Fibroblast of pulmonary artery (primary cell): ENCODE measurements at places on chromosomes 1 and 21.

GRCh38 chr1:237701534-237701933, 189.2 kb downstream of the ZP4 start:
- no peak for DNase-seq

GRCh38 chr1:200005165-200005564, 22.3 kb upstream of the NR5A2 start:
- DNase-seq = no peak

GRCh38 chr1:164560121-164560541, 1.1 kb downstream of the PBX1 start:
- DNase-seq = peak; percentile 32

DNA sequence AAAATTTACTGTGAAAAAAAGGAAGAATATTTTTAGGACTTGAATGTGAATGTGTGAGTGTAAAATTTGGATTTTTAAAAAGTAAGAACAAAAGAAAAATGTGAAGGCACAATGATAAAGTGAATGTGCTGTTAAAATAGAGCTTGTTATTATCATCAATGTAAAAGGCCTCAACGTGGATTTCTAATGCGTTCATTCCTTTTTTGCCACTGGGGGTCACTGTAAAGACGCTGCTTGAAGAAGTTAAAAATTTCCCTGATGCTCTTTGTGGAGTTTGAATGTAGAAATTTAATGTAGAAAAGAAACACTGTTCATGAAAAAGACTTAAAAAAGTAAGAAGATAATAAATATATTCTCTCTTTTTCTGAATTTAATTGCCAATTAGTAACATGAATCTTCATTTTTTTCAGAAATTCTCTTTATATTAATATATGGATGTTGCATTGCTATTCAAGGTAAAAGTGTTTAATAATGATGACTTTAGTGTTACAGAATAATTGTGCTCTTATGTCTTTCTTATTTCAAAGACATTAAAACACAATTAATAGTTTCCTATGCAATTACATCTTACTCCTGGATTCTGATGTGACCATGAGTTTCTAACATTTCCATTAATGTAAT, 161.5 kb downstream of the DNM3 start:
- DNase-seq = peak; percentile 83

DNA sequence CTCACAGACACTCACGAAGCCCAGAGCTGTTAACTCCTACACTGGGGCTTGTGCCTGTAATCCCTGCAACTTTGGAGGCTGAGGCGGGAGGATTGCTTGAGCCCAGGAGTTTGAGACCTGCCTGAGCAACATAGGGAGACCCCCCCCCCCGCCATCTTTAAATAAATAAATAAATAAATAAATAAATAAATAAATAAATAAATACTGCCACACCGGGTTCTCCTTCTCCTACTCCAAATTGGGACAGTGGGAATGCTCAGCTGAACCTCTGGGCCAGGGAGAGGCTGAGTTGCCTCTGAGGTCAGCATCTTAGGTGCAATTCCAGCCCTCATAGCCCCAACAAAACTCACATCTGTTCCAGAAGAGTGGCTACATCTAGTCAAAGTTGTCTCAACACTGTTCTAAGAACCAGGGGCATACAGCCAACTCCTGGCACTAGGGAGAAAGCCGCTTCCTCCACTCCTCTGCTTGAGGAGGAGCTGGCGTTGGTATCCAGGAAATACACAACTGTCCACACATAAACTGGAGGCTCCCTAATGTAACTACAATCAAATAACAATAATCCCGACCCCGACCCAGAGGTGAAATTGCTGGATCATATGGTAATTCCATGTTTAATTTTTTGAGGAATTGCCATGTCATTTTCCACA, 27.0 kb downstream of the C1orf216 start:
- DNase-seq = no peak
